A172 (cell line): ENCODE measurements at places on chromosomes 5 and 9.

DNA sequence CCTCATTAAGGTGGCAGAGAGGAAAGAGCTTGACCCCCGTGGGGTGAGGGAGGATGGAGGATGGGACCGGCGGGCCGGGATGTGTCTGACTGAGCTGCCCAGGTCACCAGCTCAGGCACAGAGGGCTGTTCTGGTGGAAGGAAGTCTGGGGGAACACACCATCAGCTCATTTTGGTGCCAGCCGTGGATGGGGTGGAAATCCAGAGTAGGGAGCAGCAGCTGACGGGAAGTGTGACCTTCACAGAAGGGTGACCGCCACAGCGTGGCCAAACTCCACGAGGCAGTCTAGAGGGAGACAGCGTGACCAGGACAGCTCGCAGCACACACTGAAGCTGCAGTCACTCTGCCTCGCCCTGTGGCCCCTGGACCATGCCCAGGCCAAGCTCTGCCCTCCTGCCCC, 45.3 kb upstream of the PHYKPL start:
- DNase-seq, result no peak

DNA sequence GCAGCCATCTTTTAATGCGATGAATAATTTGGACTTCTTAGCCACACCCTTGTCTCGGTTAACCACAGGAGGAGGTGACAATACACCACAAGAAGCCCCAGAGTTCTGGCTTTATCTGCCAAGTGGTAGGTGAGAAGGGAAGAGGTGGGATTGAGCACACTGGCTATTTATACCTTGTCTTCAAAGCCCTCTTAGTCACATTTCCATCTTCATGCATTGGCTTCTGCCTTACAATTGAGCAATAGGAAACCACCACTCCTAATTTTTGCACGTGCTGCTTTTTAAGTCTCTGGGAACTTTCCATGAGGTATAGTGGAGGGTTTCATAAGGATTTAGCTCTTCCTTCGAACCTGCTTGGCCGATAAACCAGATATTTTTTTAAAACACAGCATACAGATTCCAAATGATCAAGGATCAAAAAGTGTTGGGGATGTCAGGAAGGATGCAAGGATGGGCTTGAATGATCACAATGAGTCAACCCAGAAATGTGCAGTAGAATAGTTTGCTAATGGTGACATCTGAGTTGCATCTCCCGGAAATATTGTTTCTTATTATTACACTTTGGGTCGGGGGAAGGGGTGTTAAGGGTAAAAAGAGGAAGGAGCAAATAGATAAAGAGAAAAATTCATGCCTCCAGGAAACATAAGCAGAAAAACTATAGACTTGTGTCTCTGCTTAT, 25.5 kb downstream of the PLAC8L1 start:
- peak; percentile 81 for DNase-seq

DNA sequence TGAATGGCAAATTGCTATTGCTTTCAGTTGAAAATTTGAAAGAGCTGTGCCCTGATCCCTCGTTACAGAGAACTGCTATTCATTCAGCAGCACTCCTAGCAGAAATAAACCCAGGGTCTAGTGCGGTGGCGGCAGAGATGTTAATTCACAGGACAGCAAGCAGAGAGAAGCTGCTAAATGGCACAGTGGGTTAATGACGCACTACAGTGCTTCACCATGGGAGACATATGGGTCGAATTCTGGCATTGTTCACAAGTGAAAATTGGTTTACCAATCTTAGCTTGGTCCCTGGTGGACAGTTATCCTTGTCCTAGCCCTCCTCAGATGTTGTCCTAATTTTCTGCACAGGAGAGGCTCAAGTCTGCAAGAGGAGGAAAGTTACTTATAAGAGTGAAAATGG, 807.4 kb downstream of the TLE1 start:
- DNase-seq, result no peak

GRCh38 chr9:17723656-17724055, 144.8 kb downstream of the SH3GL2 start:
- no peak for DNase-seq

DNA sequence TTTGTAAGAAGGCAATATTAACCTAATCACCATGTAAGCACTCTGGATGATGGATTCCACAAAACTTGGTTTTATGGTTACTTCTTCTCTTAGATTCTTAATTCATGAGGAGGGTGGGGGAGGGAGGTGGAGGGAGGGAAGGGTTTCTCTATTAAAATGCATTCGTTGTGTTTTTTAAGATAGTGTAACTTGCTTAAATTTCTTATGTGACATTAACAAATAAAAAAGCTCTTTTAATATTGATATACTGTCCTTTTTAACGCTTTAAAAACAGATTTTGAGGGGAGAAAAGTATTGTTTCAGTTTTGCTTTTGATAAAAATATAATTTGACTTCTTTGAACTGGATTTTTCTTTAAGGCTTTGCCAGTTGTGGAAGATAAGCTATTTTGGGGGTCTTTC, 59.8 kb downstream of the LMNB1 start:
- no peak for DNase-seq

- no peak for DNase-seq
Measured at GRCh38 chr5:17860660-17861315, 226.5 kb downstream of the TAF11L14 start.

- no peak for DNase-seq
Measured at GRCh38 chr9:133854765-133855164, 116.6 kb upstream of the SARDH start.

DNA sequence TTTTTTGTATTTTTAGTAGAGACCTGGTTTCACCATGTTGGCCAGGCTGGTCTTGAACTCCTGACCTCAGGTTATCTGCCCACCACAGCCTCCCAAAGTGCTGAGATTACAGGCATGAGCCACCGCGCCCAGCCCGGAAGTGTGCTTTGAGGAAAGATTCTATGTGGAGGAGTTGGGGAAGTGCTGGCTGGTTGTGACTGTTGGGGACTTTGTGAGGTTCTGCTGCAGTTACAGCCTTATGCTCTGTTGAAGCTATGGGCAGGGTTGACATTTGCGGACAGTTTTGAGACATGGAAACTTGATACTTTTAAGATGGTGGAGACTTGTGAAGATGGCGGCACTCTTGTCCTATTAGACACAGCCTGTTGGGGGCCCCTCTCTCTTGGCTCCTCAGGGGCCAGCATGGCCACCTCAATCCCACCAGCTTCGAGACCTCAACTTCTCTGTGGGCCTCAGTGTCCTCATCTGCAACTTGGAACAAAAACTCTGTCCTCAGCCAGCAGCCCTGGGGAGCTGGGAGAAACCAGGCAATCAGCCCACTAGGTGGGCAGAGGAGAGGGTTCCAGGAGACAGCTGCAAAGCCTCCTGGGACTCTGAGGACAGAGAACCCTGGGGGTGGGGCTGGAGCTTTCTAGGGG, 24.9 kb downstream of the C9orf50 start:
- DNase-seq, result no peak

DNA sequence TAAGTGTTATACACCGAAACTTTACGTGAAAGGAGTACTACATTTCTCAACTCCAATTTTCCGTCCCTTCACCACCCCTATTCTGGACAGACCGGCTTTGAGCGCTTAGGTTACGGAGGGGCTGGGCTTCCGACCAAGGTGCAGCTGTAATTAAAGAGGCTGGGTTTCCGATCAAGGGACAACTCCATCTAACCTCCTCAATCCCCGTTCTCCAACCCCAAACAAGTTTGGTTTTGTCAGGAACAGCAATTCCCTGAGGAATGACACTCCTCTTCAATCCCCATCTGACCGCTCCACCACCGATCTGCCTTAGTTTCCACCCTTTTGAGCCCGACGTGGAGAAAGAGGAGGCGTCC, 577 bp downstream of the TUT7 start:
- peak; percentile 51 for DNase-seq

GRCh38 chr5:159732220-159732619, 184.1 kb upstream of the ADRA1B start:
- DNase-seq, result peak; percentile 11

DNA sequence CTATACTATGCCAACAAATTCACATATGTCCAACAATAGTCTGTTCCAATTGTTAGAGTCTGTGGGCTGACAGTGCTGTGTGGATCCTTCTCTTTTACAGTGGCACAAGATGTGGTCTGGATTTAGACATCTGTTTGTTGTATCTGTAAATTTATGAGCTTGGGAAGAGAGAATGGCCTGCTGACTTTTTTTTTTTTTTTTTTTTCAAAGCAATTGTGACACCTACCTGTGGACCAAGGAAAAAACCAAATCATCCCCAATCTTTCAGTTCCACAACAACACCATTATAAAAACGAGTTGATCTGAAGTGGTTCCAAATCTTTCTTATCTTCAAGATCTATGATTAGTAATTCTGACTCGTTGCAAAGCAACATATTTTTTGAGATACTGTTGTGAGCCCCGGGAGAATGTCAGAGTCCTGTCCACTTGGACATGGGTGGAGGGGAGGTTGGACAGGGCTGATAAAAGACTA, 4.9 kb downstream of the IRX2 start:
- no peak for DNase-seq

DNA sequence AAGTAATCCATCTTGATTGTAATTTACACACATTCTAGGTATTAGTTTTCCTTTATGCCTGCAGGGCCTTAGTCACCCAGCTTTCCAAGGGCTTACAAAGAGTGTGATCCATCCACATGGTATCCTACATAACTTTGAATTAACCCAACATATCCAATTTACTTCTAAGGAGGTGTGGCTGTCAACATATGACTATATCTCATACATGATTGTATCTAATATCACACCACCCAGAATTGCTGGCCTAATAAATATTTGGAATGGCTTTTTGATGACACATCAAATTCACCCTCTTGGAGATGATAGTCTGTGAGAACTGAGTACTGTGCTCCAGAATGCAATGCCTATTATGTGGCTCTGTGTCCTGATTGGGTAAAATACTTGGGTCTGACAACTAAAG, 363.3 kb upstream of the GRIN3A start:
- no peak for DNase-seq

DNA sequence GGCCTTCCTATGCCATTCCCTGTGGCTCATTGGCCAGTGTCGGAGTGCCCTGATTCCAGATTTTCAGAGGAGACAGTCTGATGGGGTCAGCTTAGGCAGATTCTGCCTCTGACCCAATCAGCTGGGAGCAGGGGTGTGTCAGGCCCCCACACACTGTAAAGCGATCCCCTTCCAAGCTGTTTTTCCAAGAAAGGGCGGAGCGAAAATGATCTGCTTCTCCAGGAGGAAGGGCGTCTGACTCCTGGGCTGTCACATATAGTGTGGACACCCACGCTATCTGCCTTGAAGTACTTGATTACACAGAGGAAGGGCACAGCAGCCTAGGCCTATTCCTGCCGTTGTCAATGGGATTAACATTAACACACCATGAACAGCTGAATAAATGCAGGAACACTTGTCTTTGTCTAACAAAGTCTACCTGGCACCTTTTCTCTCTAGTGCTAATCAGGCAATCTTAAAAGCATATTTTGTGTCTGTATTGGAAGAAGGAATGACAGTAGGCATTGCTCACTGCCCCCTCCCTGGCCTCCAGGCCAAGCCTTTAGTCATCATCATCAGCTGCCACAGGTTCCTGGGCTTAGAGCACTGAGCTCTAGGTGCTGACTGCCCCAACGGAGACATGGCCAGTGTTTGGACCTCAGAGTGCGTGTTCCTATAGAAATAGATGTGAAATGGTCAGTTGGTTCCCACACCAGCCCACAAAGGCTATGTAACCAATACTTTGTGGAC, 218.7 kb downstream of the MELK start:
- DNase-seq, result no peak

GRCh38 chr9:135683401-135684034, 15.8 kb downstream of the SOHLH1 start:
- no peak for DNase-seq

GRCh38 chr9:98256756-98257155, 1.3 kb upstream of the TBC1D2 start:
- DNase-seq, result peak; percentile 20

- no peak for DNase-seq
Measured at GRCh38 chr9:22650946-22651345, 204.3 kb downstream of the DMRTA1 start.

- DNase-seq, result no peak
Measured at GRCh38 chr9:97447001-97447400, 35.1 kb downstream of the TDRD7 start.

GRCh38 chr5:1570975-1571374, 47.2 kb upstream of the LPCAT1 start:
- DNase-seq, result no peak

GRCh38 chr5:170562875-170563228, 59.0 kb downstream of the KCNIP1 start:
- DNase-seq, result no peak

- DNase-seq, result peak; percentile 90
Measured at GRCh38 chr5:141641634-141642267, 5.0 kb downstream of the RELL2 start.

GRCh38 chr5:34891981-34892380, 23.3 kb downstream of the RAD1 start:
- DNase-seq, result no peak

GRCh38 chr9:90974016-90974415, 172.4 kb downstream of the SYK start:
- DNase-seq, result no peak

- DNase-seq, result no peak
Measured at GRCh38 chr5:139306197-139306596, 12.7 kb downstream of the MATR3 start.

DNA sequence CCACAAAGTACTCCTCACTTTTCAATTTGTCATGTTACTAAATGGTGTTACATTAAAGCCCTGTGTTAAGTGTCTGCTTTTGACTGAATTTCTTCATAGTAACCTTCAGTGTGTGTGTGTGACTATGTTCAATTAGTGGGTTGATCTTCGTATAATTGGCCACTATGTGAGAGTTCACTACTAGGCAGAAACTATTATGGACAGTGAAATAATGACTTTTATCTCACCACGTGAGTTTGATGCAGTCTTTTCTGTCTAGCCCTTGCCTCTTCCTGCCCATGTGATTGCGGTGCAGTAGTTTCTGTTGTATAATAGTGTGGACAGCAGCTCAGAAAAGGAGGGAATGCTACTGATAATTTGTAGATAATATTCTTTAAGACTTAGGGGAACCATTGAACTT, 1.8 kb upstream of the MAML1 start:
- DNase-seq, result no peak

- no peak for DNase-seq
Measured at GRCh38 chr9:108978205-108978604, 35.1 kb downstream of the CTNNAL1 start.

- peak; percentile 40 for DNase-seq
Measured at GRCh38 chr9:6667633-6668280, 22.2 kb upstream of the GLDC start.

- DNase-seq, result peak; percentile 68
Measured at GRCh38 chr9:38035873-38036272, 33.2 kb downstream of the SHB start.

DNA sequence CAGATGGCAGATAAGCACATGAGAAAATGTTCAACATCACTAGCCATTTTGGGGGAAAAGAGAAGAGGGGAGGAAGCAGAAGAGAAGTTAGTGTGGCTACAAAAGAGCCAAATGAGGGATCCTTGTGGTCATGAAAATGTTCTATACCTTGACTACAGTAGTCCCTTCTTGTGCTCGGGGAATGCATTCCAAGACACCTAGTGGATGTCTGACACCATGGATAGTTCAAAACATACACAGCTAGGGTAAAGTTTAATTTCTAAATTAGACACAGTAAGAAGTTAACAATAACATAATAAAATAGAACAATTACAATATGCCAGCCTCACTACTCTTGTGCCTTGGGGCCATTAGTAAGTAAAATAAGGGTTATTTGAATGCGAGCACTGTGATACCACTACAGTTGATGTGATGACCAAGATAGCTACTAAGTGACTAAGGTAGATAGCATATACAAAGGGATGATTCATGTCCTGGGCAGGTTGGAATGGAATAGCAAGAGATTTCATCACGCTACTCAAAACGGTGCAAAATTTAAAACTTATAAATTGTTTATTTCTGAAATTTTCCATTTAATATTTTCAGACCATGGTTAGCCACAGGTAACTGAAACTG, 344.1 kb downstream of the NR2F1-AS1 start:
- DNase-seq, result peak; percentile 56
